Ascending aorta (tissue), 2 donors: ENCODE measurements at places on chromosomes 16 and 17. TPM values are rescaled to one million over a fixed set of nuclear protein-coding genes. Genes with fewer than 3 reads are reported as not detected.

DNA sequence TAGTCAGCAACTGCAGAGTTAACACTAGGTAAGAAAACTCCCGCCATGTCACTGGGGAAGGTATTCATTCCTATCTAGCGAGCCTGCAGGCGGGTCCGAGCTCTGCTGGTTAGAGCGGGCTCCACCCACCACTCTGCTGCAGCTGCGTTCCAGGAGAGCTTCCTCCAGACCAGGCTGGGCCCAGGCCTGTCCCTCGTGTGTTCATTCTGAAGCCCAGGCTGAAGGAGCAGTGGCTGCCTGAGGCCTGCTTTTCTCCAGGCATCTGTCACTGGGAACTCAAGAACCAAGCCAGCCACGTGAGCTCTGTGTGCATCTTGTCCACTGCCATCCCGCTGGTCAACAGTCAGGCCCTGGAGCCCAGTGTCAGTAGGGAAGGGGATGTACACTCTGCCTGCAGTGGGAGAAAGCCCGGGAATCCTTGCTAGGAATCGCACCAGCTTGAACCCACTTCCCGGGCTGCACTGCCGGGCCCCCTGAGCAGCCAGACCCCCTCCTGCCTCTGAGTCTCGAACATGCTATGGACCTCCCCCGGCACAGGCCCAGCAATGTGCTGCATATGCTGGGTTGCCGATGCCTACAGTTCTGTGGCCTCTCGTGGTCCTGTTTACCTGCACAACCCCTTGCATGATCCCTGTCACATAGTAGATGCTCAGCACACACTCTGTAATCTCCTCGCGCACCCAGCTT is 51.0 kb upstream of the ENPP7 start:
- no peak for DNase-seq

The SYCE1L gene
- total RNA-seq, result not detected

DNA sequence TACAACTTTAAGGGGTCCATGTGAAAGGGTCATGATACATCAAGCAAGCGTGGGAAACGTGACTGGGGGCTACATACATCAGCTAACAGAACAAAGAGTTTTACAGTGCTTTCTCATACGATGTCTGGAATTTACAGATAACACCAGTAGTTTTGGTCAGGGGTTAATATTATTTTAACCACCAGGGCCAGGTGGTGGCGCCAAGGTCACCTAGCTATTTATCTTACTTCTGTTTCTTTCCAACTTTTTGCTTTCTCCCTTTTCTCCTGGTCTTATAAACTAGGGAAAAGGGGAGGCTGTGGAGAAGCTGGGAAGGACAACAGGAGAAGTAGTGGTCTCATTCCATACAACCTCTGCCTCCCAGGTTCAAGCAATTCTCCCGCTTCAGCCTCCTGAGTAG is 37.9 kb downstream of the CLEC3A start:
- no peak for DNase-seq

- DNase-seq, result no peak
These were observed 27.0 kb downstream of the ARHGAP17 start for GRCh38 chr16:24988129-24988518.

The NLRP1 gene
- 67.7 TPM for total RNA-seq

- no peak for DNase-seq
These were observed 15.8 kb upstream of the AATK start for GRCh38 chr17:81181811-81182185.

DNA sequence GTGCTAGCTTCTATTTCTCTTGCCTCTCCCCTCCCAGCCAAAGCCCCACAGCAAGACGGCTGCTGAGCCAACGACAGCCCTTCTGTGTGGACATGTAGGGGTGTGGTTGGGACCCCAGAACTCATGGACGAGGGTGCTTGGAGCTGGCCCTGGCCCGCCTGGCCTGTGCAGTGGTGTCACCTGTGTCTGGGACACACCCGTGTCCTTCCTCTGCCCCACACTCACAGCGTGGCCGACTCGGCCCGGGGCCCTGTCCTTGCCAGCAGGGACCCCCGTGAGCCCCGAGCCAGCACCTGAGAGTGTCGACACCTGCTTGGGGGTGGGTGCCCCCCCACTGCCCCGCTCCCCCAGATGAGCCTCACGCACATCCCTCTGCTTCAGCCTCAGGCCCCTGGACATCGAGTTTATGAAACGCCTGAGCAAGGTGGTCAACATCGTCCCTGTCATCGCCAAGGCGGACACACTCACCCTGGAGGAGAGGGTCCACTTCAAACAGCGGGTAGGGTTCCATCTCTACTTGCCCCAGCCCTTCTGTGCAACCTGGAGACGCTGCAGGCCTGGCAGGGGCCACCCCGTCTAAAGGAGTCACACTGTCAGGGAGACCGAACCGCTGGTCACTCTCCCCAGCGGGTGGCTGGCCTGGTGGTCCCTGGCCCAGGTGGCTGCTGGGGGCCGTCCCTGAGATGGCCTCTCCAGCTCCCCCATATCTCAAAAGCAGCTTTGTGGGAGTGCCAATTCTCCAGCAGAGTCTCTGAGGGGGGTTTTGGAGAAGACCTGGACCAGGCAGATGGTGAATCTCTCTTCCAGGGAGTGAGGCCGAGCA is 349.8 kb downstream of the SEC14L1 start:
- no peak for DNase-seq

DNA sequence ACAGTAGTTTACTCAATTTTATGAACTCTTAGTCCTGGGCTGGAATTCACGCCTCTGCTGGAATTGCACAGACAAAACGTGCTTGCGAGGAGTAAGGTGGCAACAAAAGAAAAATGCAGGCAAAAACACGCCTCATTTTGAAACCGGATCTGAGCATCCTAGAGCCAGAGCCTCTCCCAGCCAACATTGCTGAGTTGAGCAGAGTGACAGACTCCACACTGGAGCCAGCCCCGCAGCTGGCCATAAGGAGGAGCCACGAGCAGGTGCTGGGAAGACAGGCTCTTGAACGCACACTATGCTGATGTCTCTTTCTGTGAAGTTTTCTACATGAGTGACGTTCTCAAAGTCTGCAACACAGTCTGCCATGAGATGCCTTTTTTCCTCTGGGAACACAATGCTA is 14.6 kb upstream of the HSBP1 start:
- no peak for DNase-seq

DNA sequence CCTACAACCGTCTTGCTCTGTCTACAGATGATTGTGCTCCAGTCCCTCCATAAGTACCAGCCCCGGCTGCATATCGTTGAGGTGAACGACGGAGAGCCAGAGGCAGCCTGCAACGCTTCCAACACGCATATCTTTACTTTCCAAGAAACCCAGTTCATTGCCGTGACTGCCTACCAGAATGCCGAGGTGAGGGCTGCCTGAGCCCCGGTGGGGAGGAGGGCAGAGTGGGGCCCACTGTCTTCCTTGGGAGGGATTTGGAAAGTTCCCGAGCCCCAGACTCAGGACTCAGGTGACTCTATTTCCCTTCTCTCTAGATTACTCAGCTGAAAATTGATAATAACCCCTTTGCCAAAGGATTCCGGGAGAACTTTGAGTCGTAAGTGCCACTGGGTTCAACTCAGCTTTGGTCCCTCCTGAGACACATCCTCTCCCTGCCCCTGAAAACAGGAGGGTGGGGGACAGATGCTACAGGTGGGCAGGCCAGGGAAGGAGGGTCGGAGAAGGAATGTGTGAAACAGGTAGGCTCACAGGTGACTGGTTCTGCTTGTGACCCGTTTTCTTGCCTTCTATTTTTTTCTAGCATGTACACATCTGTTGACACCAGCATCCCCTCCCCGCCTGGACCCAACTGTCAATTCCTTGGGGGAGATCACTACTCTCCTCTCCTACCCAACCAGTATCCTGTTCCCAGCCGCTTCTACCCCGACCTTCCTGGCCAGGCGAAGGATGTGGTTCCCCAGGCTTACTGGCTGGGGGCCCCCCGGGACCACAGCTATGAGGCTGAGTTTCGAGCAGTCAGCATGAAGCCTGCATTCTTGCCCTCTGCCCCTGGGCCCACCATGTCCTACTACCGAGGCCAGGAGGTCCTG is 11.4 kb downstream of the TBX21 start:
- no peak for DNase-seq

DNA sequence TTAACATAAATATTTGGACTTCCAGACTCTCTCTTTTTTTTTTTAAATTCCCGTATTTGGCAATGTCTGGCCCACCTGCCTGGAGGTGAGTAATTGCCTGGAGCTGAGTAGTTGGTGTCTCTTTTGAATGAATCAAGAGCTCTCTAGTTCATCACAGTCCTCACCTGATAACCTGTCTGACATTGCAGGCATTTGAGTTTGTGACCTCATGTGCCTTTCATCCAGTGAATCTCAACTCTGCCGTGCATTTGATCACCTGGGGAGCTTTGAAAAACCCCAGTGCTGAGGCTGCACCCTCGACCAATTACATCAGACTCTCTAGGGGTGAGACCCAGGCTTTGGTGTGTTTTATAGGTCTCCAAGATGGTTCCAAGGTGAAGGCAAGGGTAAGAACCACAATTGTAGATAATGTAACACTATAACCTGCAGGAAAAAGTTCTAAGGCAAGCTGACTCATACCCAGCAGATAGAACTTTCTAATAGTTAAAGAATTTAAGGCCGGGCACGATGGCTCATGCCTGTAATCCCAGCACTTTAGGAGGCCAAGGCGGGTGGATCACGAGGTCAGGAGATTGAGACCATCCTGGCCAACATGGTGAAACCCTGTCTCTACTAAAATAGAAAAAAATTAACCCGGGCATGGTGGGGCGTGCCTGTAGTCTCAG is 24.5 kb upstream of the HS3ST2 start:
- DNase-seq, result no peak

DNA sequence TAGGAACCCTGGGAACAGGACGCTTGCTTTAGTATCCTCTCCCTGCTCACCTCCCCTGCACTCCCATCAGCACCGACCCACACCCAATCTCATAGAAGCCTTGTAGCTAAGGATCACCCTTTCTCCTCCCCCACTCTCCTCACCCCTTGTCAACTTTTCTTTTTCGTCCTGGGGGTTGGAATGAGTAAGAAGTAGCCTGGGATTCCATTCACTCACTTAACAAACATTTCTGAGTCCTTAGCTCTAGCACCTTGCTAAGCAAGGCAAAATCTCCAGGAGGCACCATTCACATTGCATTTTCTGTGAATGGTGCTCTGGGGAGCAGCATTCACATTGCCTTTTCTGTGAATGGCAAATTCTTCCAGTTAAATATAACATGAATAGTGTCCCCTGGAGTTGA is 1.1 kb upstream of the PGAP3 start:
- no peak for DNase-seq
